Activated CD8-positive, alpha-beta memory T cell treated with anti-CD3 and anti-CD28 coated beads, Interleukin-2, amount 50 U/mL, for 4 hours (primary cell): ENCODE measurements at places on chromosomes 5 and 9.
A peak's percentile ranks its signal among the peaks of the same experiment; 100 is the strongest.

- DNase-seq = no peak
Measured at GRCh38 chr5:75558981-75559632, 47.4 kb downstream of the POLK start.

DNA sequence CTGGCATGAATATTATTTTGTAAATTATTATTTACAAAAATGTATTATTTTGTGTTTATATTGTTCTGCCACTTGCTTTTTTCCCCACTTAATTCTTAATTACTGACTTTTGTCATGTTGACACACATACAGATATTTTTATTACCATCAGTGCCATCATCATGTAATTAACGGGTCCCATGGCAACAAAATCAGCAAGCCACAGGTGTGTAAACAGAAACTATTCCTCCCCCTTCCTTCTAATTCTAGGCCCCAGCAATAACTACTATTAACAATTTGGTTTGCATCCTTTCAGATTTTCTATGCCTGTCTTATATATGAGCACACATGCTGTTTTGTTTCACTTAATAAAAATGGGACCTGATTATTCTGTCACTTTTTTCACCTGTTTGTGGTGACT, 29.3 kb downstream of the CYFIP2 start:
- no peak for DNase-seq

DNA sequence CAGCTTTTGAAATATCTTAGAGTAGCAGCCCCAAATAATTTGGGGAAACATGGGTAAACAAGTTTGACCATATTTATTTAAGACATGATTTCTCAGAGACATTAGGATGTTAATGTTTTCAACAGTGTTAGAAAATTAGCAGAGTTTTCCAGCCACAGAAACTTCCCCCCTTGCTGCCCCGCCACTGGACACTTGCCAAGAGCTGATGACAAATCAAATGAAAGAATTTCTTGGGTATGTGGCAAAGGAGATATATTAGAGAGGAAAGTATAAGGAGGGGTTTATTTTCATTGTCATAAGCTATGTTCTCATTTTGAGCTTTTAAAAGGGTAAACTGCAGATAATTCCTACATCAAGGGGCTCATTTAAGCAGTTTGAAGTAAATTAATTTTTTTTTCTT, 15.9 kb downstream of the GABRA1 start:
- no peak for DNase-seq

DNA sequence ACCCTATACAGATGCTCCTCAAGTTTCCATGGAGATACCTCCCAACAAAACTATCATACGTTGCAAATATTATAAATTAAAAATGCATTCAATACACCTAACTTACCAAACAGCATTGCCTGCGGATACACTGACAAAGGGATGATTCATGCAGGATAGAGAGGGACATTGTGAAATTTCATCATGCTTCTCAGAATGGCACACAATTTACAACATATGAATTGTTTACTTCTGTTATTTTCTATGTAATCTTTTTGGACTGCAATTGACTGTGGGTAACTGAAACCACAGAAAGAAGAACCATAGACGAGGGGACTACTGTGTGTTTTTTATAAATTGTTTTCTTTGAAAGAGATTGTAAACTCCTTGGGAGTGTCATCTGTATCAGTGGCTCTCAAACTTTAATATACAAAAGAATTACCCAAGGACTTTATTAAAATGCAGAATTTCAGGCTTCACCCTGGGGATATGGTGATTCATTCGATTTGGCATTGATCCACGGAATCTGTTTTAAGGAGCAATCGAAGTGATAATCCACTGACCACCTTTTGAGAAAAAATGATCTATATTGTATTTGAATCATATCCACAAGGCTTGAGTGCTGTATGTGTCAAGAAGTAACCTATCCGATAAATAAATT, 146.4 kb downstream of the SGCD start:
- no peak for DNase-seq

DNA sequence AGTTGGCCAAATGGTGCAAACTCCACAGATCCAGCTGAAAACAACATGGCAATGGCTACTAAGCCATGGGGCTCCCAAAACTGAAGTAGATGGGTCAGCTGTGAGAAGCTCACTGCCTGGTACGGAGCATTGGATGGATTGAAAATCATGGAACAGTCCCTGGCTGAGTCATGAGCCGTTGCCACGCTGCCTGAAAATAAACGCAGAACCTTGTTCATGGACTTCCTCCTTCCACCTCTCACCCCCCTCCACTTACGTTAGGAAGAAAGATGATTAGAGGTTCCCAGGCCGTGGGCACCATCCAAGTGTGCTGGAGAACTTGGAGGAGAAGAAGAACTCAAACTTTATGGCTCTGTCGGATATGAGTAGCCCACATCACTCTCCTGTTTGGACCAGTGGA, 6.8 kb upstream of the DIPK1B start:
- DNase-seq = no peak

- DNase-seq = peak; percentile 84
Measured at GRCh38 chr9:126719618-126720031, 85.2 kb upstream of the ZBTB43 start.

DNA sequence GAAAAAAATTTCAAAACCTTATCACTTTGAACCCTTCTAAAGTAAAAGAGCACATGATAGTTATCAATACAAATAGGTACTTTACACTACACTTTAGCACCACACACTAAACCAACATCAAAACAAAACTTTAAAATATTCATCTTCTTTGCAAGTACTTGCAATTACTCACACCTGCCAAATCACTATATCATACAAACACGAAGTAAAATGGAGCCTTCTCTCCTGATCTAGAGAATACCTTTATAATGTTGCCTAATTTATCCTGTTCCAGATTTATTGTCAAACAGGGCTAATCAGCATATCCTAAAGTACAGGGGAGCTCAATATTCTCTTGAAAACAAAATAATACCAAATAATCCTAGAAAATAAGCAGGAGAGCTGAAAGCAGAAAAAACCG, 3.0 kb downstream of the RNF145 start:
- no peak for DNase-seq

DNA sequence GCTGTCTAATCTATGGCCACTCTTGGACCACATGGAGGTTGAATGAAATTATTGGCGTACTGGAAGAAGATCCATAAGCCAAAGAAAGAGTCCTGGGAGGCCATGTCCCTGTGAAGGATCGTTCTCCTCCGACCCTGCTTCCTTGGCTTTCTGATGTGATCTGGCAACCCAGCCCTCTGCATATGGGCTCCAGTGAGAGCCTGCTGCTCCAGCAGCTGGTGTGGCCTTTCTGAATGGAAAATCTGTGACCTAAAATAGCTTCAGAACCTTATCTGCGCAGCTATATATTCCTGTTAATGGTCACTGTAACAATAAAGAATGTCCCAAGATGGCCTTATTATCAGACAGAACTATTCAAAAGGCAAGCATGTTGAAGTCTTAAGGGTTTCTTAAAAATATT, 40.2 kb upstream of the PHF2 start:
- DNase-seq = no peak

DNA sequence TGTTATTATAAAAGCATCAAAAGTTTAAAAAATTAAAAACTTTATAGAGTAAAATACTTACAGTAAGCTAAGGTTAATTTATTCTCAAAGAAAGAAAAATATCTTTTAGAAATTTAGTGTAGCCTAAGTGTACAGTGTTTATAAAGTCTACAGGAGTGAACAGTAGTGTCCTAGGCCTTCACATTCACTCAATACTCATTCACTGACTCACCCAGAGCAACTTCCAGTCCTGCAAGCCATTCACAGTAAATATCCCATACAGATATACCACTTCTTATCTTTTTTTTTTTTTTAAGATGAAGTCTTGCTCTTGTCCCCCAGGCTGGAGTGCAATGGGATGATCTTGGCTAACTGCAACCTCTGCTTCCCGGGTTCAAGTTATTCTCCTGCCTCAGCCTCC, 73.1 kb upstream of the FST start:
- DNase-seq = no peak

- no peak for DNase-seq
Measured at GRCh38 chr9:530681-531080, 310.8 kb upstream of the DMRT1 start.

- no peak for DNase-seq
Measured at GRCh38 chr9:96688187-96688586, 33.1 kb upstream of the PRXL2C start.

DNA sequence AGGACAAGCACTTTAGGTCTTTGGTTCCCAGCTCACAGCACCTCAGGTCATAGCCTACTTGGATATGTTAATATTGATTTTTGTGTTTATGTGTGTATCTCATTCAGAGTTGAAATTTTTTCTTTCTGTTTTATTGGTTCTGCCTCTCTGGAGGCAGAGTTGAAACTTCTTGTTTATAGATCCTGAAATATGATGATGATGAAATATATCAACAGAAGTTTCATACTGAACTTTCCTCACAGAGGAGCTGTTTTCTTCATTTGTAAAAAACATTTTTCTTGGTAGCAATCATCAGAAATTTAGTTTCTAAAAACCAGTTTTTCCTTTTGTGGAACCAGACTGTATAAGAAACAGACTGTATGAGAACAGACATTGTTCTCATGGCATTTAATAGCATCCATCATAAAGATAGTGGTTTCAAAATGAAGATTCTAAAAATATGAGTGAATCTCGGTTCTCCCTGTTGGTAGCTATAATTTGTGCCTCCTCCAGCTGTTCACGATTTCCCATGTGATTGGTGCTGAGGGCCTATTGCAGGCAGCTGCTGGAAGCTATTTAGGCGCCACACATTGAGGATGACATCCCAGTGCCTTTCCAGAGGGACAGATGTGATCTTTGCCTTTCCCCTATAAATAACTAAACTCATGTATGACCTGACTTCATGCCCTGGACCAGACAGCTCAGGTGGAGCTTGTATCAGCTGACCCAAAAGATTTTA, 39.5 kb upstream of the CFAP157 start:
- no peak for DNase-seq

- DNase-seq = peak; percentile 21
Measured at GRCh38 chr5:75668977-75669689, 48.1 kb downstream of the POC5 start.

DNA sequence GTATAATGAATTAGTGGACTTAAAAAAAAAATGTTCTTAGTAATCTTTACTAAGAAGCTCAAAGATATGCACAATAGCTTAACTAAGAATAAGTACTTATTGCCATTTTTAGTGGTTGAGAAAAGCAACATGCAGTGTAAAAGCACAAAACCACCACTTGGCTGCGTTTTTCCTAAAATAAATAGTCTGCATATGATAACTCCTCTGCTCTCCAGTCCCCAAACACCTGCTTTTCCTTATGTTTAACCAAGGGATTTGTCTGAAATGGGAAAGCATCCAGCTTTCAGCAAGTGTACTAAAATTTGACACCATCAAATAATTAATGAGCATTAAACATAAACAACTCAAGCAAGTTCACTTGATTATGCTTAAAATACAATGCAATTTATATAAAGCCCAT, 41.4 kb downstream of the PSIP1 start:
- no peak for DNase-seq

GRCh38 chr9:136110082-136111061, 8.3 kb downstream of the TMEM250 start:
- peak; percentile 41 for DNase-seq
